D721Med (cell line): ENCODE measurements at places on chromosomes 7 and 10.

DNA sequence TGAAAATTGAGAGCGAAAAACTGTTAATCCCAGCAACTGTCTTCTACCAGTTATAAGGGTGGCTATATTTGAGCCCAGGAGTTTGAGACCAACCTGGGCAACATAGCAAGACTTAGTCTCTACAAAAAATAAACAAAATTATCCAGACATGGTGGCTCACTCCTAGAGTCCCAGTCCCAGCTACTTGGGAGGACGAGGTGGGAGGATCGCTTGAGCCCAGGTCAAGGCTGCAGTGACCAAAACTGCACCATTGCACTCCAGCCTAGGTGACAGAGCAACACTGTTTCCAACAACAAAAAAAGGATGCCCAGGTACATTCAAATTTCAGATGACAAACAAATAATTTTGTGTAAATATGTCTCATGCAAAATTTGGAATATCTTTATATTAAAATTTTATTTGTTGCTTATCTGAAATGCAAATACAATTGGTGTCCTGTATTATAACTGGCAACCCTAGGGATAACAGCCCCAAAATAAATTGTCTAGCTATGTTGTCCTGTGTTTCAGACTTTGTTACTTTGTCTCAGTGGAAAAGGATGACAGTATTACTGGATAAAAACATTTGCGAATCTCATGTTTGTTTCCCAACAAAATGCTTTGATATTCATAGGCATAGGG lies 26.7 kb downstream of the FAM171A1 start:
- no peak for DNase-seq

DNA sequence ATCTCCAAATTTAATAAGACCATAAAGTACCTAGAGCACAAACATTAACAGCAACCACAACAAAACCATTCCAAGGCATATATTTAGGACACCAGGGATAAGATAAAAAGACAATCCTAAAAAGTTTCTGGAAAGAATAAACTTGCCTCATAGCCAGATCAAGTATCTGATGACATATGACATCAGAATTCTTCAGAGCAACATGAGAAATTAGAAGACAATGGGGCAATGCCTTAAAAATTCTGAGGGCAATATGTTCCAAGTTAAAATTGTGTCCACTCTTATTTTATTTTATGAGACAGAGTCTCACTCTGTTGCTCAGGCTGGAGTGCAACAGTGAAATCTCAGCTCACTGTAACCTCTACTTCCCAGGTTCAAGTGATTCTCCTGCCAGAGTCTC lies 2.8 kb downstream of the EFCAB10 start:
- DNase-seq: no peak

DNA sequence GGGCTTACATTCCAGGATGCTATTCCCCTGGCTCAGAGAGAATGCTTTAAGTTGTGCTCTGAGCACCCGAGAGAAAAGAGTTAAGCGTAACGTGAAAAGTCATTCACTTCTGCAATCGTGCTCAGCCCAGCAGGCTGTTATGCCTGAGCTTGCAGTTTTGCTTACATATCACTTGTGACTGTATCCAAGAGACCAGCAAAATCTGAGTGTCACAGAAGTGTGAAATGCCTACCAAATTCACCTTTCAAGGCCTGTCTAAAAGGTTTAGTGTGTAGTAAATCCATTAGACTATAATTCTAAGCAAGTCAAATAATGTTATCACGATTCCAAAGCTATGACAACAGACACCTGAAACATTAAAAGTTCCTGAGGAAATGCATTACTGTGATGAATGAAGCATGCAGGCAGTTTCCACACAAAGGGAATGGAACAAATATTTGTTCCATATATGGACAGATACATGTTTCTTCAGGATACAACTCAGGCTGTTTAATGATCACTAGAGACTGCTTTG lies 20.1 kb downstream of the ITGB1 start:
- no peak for DNase-seq

DNA sequence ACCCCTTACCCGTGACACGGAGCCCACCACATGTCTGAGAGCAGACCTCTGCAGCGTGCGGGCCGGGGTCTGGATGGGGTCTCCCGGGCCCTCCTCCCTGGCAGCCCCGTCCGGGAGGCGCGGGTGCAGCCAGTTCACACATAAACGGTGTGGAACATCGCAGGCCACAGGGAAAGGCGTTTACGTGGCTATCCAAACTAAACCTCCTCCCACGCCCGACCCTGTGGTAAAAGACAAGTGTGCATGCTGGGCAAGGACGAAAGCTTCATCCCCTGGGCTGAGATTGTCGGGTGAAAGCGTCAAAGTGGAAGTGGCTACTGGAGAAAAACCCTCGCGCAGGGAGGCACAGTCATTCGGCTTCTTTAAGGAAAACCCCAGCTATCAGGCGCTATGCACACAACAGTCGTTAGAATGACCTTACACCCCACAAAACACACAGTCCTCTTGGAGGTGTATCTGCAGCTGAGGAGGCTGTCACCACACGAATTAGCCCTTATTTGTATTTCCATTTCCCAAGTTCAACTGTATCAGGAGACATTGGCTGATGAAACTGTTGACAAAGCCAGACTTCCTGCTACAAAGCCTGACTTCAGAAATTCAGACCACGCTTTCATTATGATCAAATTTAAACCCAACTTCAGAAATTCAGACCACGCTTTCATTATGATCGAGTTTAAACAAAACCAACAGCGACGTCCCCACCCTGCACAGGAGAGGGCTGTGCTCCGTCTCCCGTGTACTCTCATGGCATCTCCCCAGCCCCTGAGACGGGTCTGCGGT lies 15.3 kb downstream of the GPER1 start:
- no peak for DNase-seq

DNA sequence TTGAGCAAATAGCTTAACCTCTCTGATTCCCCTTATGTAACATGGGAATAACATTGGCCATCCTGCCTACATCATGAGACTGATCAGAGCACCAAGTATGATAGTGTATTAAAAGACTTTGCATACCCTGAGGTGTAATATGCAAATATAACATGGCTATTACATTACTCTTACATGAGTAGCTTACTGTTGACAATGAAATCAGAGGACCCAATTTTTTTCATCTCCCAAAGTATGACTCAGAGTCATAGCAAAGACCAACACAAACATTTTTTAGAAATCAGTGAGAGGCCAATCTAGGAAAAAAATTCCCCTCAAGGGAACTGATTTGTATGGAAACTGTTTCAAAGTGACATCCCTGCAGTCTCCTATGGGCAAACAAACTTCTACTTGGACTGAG lies 47.0 kb upstream of the TMEM140 start:
- no peak for DNase-seq

DNA sequence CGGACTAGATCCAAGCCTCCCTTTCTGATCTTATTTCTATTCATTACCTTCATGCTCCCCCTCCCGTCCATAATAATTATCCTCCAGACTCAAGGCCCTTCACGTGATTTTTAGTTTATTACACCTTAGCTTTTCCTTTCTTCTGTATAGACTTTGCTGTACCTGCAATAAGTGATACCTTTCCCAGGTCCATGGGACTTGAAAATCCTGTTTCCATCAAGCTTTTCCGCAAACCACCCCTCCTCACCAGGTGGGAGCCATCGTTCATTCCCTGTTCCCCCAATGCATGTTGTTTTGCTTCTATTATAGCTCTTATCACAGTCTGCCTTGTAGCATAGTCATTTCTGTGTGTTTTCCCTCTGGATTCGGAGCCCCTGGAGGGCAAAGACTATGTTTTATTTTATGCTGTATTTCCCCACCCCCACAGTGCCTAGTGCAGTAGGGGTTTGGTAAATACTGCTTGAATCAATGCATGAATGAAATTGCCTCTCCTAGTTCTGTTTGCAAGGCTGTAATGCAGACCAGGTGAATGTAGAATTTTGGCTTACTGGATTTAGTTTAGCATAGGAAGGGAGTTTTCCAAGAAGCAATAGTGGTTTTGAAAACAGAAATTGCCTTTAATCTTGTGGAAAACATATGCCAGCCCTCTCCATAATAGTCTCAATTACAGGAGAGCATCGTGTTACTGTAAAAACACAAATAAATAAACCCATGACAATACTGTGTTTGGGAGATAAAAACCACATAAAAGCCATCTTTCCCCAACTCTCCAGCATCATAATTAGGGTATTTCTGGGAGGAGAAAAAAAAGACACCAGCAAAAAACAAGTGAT lies 213.4 kb downstream of the AUTS2 start:
- no peak for DNase-seq

- no peak for DNase-seq
Observed at GRCh38 chr10:78703593-78703992, 365.2 kb upstream of the ZMIZ1 start.

GRCh38 chr7:73827567-73828106 lies 3.2 kb upstream of the CLDN4 start:
- DNase-seq: no peak

DNA sequence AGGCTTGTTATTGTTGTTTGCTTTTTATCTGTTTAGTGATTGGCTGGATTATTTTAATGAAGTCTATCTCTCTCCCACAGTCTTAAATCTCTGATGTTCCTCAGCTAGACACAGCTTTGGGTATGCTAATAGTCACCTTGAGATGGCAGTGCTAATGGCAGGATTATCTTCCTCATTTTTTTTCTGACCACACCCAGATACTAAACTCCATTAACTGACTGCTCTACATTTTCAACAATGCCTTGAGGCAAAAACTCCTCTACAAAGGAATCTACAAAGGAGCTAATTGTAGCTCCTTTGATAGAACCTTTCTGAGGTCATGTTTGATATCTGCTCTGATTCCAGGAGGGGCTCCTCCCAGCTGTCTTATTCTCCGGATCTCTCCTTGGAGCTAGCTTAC lies 122.6 kb downstream of the HBP1 start:
- no peak for DNase-seq

DNA sequence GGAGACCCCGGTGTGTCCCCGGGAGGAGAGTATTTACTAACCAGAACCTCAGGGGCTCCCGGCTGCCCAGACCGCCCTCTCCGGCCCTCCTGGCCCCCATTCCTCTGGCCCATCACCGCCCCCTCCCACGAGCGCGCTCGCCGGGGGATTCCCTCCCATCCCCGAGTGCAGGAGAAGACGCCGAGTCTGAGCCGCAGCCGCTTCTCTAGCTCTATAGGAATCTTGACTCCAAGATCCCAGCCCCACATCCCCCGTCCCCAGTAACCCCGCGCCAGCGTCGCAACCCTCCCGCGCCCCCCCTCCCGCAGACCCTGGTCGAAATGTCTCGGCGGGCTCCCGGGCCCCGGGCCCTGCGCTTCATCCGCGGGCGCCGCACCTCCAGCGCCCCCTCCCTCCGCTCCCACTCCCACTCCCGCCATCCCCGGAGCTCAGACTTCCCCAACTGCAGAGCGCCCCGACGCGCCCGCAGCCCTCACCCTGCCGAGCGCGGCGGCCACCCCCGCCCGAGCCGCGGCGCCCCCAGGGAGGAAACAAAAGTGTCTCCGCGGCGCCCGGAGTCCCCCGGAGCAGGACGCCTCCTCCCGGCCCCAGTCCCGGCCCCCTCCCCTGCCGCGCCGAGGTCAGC lies 541 bp downstream of the ELMO1 start:
- DNase-seq: no peak

GRCh38 chr10:93945819-93946218 lies 47.9 kb upstream of the PLCE1 start:
- no peak for DNase-seq

DNA sequence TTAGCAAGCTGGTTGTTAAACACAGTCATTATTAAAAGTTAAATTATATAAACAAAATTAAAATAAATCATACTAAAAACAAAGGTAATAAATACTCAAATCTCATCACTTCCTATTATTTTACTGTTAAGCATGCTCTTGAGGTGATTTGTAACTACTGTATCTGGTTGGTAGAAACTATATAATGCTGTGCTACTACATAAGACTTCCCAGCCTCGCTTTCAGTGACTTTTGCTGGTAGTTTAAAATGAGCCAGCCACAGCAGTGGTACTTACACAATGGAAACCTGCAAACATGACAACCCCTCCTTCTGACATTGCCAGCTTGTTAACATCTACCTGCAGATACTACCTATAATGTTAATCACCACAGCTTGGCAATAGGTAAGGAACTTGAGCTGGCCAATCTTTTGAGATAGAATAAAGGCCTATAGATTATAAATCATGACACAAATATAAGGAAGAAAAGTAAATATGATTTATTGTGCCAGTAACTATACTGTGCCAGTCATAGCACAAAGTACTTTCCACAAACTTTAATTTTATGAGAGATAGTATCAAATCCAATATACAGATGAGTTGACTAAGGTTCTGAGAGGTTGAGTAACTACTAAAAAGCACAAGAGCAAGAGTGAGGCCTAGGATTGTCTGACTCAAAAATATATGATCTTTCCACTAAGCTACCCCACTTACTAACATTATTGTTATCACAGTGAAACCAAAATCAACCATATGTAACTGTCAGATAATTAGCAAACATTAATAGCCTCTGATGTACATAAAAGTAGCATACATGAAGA lies 181.1 kb upstream of the ASAH2 start:
- no peak for DNase-seq

DNA sequence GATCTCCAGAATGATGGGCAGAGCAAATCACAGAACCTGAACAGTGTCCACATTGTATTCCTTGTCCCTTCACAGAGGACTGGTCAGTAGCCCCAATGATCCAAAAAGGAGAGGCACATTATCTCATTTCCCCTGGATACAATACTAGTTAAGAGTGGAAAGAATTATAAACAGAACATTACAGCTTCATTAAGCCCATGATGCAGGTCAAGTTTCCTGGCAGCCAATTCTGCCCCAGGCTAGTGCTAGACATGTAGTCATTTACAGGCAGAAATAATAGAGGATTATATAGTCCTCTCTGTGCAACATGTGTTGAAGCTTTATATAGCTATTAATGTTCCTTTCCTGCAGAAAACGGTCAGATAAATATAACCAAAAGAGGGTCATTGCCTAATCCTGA lies 124.3 kb upstream of the WNT16 start:
- no peak for DNase-seq

GRCh38 chr7:139829775-139830117 lies 682 bp downstream of the TBXAS1 start:
- no peak for DNase-seq
